ENCODE measurements at places on chromosomes 1 and 21. TPM values are rescaled to one million over a fixed set of nuclear protein-coding genes. Genes with fewer than 3 reads are reported as not detected.

The MIER1 gene
- 34.0 TPM for total RNA-seq

The KDF1 gene
- 20.7 TPM for total RNA-seq

The CSF3R gene
- total RNA-seq, result 6.5 TPM

The FAAH gene
- 13.9 TPM for total RNA-seq

The NFASC gene
- 6.3 TPM for total RNA-seq

The GNAT2 gene
- total RNA-seq, result not detected

The FCMR gene
- not detected for total RNA-seq

The C8A gene
- total RNA-seq, result not detected

The XCL1 gene
- total RNA-seq, result not detected

The NMNAT2 gene
- 0.26 TPM for total RNA-seq

The S100A3 gene
- 8.8 TPM for total RNA-seq

The COX20 gene
- 19.2 TPM for total RNA-seq

The LCE3D gene
- not detected for total RNA-seq

The ADAM30 gene
- not detected for total RNA-seq

The TMEM52 gene
- total RNA-seq, result 3.2 TPM

The SYCP1 gene
- not detected for total RNA-seq

The FLG2 gene
- not detected for total RNA-seq

The PLA2G2D gene
- not detected for total RNA-seq

The LUZP1 gene
- 17.6 TPM for total RNA-seq

The CFAP141 gene
- not detected for total RNA-seq

The C1orf56 gene
- 3.2 TPM for total RNA-seq

The VHLL gene
- total RNA-seq, result 0.57 TPM

The SH3BGR gene
- total RNA-seq, result 1.1 TPM

The HSF2BP gene
- 0.35 TPM for total RNA-seq

The OR2T33 gene
- total RNA-seq, result not detected

The AMY1C gene
- total RNA-seq, result not detected

The AUNIP gene
- total RNA-seq, result 2.5 TPM

The SLC25A34 gene
- total RNA-seq, result 1.1 TPM

The AMY2A gene
- 3.2 TPM for total RNA-seq

The ASPM gene
- total RNA-seq, result 21.8 TPM

The CFAP107 gene
- not detected for total RNA-seq

The RPS8 gene
- total RNA-seq, result 1,915 TPM

The UBE2U gene
- total RNA-seq, result not detected

The ATP1A4 gene
- not detected for total RNA-seq

The PSMD4 gene
- 78.2 TPM for total RNA-seq

The ST6GALNAC3 gene
- total RNA-seq, result 1.3 TPM

The SFN gene
- 1,454 TPM for total RNA-seq

The PEX11B gene
- total RNA-seq, result 19.9 TPM

The TMEM81 gene
- 2.0 TPM for total RNA-seq

The PAX7 gene
- not detected for total RNA-seq

The LYPD8 gene
- total RNA-seq, result not detected

The IKBKE gene
- 12.6 TPM for total RNA-seq

The TACSTD2 gene
- 650 TPM for total RNA-seq

The CD34 gene
- total RNA-seq, result 17.3 TPM

Data from esophagus squamous epithelium (tissue), 5 donors.